ENCODE measurements at places on chromosomes 7 and 10. TPM values are rescaled to one million over a fixed set of nuclear protein-coding genes. Genes with fewer than 3 reads are reported as not detected.

ADCK2 gene
- total RNA-seq: 53.1 TPM

VCL gene
- total RNA-seq: 76.6 TPM

DRGX gene
- not detected for total RNA-seq

SFTPA1 gene
- total RNA-seq: not detected

PPP1R17 gene
- total RNA-seq: not detected

CACNB2 gene
- total RNA-seq: not detected

EPC1 gene
- 29.1 TPM for total RNA-seq

TWIST1 gene
- total RNA-seq: not detected

HTR5A gene
- not detected for total RNA-seq

FBXL15 gene
- 9.6 TPM for total RNA-seq

FOXP2 gene
- total RNA-seq: 3.1 TPM

GLCCI1 gene
- 7.1 TPM for total RNA-seq

EEPD1 gene
- 2.1 TPM for total RNA-seq

METTL27 gene
- total RNA-seq: 3.1 TPM

MSMB gene
- 0.34 TPM for total RNA-seq

MNX1 gene
- not detected for total RNA-seq

FAM13C gene
- total RNA-seq: 1.00 TPM

KIAA1217 gene
- 5.5 TPM for total RNA-seq

ZNF107 gene
- 0.34 TPM for total RNA-seq

AKR1C4 gene
- total RNA-seq: not detected

ZNF12 gene
- total RNA-seq: 33.7 TPM

ACSM6 gene
- total RNA-seq: not detected

ITPRID1 gene
- not detected for total RNA-seq

SAP25 gene
- total RNA-seq: not detected

ENO4 gene
- not detected for total RNA-seq

AZGP1 gene
- 1.0 TPM for total RNA-seq

CDH23 gene
- 0.14 TPM for total RNA-seq

CHST12 gene
- total RNA-seq: 6.1 TPM

CTAGE4 gene
- 0.14 TPM for total RNA-seq

PDE6C gene
- total RNA-seq: not detected

PRSS37 gene
- not detected for total RNA-seq

FAM241B gene
- total RNA-seq: 4.1 TPM

Measured in nasal cavity respiratory epithelium epithelial cell of viscerocranial mucosa (primary cell).